Stimulated activated CD4-positive, alpha-beta T cell treated with anti-CD3 and anti-CD28 coated beads, Interleukin-15, amount 100 ng/mL, for 48 hours (primary cell): ENCODE measurements at places on chromosomes 2 and 18.

DNA sequence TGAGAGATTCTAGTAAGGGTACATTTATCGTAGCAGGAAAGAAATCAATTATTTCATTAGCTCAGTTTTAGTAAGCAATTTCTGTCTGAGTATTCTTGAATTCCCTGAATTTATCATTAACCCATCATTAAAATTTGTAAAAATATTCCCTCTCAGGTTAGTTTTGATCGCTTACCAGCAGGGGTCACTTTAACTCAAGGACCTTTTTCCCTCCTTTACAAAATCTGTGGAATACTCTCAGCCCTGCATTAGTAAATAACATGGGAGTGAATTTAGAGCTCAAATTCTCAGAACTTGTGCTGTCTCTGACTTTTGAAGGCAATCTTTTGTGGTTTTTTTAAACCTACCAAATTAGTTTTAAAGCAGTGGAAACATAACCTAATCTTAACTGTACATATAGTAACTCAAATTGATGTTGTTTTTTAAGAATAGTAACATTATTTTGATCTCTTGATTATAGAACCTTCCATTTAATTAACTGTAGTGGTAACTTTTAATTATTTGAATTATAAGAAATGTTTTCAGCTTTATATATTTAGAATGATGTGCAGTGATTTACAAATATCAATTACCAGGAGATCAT lies 97.2 kb downstream of the AGPS start:
- DNase-seq, result no peak

GRCh38 chr2:101617796-101618195 lies 79.7 kb upstream of the MAP4K4 start:
- no peak for DNase-seq

- no peak for DNase-seq
These were observed 475.7 kb upstream of the PKDCC start for GRCh38 chr2:41572154-41572553.

GRCh38 chr2:10123281-10123680 lies 742 bp downstream of the RRM2 start:
- no peak for DNase-seq

- DNase-seq, result no peak
These were observed 385.7 kb downstream of the MBD2 start for GRCh38 chr18:53838746-53839145.

DNA sequence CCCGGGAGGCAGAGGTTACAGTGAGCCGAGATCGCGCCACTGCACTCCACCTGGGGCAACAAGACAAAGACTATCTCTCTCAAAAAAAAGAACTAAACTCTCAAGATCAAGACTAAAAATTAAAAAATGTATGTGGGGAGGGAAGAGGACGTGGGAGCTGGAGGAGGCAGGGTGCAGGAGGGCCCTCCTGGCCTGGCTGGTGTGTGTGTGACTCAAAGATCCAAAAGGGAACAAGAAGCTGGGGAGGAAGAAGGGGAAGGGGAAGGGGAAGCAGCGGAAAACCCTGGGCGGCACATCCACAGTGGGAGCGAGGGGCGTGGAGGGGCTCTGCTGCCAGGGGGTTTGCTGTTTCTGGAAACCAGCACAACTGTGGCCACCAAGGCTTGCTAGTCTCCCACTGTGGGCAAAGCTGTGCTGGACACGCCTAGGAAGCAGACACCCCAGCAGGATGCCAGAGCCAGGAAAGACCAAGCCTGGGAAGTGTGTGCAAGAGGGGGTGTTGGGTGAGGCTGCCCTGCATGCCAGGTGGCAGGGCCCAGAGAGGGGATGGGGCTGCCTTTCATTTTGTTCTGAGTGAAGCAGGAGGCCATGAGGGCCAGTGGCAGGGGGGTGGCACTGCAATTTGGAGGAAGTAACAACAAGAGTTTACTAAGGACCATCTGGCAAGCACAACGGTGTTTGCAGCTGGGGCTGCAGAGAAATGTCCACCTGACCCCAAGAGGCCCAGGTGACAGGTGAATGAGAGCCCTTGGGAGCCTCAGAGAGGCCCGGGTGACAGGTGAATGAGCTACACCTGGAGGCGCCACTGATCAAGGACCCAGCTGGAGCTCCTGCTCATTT lies 44.5 kb downstream of the ANO7 start:
- no peak for DNase-seq

DNA sequence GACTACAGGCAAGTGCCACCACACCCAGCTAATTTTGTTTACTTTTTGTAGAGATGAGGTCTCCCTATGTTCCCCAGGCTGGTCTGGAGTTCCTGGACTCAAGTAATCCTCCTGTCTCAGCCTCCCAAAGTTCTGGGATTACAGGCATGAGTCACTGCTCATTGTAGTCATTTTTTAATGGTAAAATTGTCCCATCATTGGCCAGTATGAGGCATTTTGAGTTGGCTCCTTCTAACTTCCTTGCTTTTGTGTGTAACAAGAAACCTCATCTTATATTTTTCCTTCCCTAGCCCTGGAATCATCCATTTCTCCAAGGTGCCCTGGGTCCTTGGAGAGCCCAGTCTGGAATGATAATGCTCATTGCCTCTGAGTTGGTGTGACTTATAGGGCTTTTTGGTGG lies 148.5 kb downstream of the INHBB start:
- DNase-seq, result no peak

GRCh38 chr2:125160947-125161346 lies 1135.9 kb downstream of the CNTNAP5 start:
- no peak for DNase-seq

- no peak for DNase-seq
These were observed 83.9 kb downstream of the PIK3C3 start for GRCh38 chr18:42038936-42039335.

DNA sequence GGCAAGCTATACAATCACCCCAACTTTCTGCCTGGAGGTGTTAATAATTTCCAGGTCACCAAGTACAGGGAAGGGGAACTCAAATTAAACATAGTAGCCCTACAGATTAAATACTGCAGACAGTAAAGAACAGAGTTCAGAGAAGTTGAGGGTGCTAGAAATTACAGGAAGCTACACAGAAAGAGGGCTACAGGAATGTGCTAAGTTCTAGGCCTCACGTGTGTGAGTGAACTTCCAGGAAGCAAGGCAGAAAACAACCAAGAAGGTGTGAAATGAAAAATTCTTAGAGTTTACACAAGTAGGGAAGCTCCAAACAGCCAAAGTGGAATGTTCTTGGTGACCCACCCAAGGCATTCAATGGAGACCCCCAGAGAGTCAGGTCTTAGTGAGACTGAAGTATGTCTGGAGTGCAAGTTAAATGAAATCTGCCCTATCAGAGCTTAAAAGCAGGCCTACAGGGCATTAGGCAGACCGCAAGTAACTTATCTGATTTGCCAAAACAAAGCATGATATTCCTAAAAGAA lies 58.1 kb upstream of the RNU4ATAC start:
- no peak for DNase-seq

DNA sequence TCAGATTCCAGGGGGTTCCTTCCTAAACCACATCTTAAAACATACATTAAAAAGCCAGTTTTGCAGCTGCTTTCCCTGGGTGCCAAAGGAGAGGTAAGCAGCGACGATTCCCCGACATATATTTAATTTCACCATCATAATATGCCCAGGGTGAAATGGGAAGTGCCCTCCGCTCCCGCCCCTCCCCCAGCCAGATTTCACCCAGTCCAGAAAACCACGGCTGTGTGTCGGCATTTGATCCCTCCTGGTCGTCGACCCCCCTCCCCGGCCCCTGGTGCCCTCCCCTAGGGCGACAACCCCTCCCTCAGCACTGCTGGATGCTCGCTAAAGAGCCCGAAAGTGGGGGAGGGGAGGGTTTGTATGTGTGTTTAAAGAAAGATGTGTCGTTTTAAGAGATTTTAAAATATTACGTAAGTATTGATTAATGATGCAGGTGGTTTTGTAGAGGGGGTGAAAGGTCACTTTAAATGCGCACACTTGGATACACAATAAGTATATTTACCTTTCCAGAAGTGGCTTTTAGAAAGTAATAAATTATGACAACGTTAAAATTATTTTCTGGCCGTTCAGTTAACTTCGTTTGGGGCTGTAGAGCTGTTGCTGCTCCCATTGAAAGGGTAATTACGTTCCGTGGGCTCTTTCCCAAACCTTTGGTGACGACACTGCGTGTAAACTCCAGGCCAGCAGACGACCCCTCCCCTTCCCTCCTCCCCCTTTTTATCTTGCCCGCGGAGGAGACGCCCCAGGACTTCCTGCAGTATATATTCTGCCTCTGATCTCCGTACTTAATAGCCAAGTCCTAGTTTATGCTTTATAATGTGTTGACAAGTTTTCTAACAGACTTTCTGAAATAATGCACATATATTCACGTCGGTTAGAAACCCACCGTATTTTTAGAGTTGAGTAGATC lies 3.4 kb upstream of the BCL11A start:
- no peak for DNase-seq

GRCh38 chr2:46716927-46717326 lies 198.7 kb downstream of the MCFD2 start:
- no peak for DNase-seq

DNA sequence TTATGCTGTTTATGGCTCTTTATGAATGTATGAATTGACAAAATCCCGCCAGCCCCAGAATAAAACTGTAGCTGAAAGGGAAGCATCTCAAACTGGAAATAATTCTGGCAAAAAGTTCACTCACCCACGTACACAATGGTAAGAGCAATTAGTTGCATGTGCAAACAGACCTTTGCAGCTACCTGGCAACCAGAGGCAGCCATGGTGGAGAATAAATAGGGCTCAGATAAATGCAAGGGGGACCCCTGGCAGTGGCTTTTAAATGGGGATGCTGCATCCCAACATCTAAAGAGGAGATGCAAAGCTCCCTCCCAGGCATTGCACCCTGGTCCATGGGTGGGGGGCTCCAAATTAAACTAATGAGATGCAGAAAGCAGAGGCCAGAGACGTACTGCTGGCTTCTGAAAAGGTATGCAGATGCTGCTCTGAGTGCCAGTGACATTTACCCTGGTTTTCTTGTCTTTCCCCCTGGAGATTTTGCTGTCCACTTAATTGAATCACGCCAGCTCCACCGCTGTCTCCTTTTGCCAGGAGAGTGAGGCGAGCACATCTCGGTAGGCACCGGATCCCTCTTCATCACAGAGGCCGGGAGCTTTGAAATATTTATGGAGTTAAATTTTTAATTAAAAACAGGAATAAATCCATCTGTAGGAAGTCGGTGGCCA lies 126.6 kb upstream of the NRP2 start:
- DNase-seq, result no peak

DNA sequence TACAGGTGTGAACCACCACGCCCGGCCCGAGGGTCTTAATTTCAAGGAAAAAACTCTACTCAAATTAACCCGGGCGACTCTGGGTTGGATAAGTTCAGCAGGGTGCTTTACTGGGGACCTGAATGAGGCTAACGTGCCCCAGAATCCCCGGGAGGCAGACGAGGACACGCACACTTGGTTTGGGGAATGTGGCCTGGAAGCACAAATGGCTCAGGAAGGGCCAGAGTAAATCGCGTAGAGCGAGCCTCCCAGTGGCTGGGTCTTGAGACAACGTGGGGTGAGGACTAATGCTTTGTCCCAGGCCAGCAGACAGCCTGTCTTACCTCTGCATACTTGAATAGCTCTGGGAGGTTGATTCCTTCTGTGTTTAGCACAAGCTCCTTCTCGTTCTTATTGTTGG lies 75.8 kb downstream of the POLR1A start:
- no peak for DNase-seq

DNA sequence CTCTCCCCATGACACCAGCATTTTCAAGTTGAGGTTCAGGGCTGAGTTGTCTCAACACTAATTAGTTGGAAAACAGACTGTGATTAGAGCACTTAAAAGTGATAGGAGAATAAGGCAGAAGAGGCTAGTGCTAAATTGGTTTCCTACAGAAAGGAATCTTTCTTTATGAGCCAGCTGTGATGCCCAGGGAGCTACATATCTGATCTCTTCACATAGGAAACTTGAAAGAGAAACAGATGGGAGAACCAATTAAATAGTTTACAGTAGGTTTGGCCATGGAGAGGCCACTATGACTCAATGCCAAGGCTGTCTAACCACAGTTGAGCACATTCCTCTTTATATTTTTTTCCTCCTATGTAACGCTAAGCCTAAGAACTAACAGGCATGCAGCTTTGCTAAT lies 418.3 kb upstream of the CYRIA start:
- DNase-seq, result no peak

DNA sequence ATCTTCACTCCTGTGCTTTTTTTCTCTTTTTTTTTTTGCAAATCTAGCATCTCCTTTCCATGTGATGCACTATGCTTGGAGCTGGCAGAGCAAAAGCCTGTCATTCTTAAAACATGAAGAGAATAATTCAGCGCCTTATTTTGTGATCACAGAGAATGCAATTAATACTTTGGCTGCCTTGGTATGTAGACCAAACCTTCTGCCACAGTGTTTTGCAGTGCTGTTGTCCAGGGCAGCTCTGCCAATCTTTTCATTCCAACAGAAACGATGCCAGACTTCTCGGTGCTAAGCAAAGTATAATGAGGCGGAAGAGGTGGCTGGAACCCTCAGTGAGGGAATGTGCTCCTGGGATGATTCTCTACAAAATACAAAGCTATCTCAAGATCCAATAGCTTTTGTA lies 25.6 kb downstream of the BCL2 start:
- DNase-seq, result no peak

DNA sequence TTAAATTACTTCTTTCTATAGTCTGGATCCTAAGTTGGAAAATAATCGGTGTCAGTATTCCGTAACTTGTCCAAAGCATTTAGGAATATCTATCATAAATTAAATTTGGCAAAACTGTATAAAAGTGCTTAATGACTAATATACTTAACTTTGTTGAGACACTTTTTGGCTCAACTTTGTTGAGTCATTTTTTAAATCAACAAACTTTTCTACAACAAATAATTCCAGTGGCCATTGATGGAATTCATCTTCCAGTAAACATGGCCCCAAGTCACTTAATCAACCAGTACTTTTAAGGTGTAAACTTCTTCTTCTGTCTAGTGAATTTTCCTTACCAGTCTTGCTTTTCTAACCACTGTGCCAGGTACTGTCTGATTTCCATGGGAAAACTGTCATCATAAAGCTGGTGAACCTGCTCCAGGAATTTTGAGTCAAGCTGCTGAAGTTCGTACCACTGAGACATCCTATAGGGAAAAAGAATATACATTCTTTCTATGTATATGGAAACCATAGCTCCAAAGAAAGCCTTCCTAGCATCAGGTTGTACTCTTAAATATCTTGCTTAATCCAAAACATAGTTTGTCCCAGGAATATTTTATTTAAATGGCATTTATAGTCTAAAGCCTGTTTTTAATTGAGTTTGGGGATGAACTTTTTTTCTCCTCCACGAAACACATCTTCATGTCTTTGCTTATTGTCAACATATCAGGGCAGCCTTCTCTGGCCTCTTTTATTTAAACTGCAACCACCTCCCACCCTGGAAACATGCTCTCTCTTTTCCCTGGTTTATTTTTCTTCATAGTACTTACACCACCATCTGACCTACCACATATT lies 4.2 kb downstream of the STAT1 start:
- no peak for DNase-seq

- DNase-seq, result no peak
These were observed 34.2 kb downstream of the ASXL2 start for GRCh38 chr2:25844089-25844488.

DNA sequence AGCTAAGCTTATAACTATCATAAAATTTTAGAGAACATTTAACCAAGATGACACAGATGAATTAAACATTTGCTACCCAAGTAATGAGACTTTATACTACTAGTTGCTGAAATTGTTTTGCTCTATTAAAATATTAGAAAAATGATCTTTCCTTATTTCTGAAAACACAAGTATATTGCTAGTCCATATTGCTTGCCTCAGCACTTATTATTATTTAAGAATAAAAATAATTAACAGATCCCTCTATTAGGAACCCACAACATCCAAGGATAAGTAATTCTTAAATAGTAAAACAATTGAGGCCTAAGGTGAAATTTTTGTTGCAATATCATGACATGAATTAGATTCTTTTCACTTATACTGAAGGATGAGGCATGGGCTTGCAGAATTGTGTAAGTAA lies 65.2 kb downstream of the CCDC148 start:
- DNase-seq, result no peak

- no peak for DNase-seq
These were observed 408.5 kb downstream of the FBXO15 start for GRCh38 chr18:73739098-73739497.
